ENCODE measurements at places on chromosomes 5 and 9. TPM values are rescaled to one million over a fixed set of nuclear protein-coding genes. Genes with fewer than 3 reads are reported as not detected.

Gene ENDOG
- total RNA-seq = 7.7 TPM

Gene GABRA1
- total RNA-seq = not detected

Gene SMIM15
- total RNA-seq = 50.1 TPM

Gene ACTBL2
- total RNA-seq = 3.3 TPM

Gene SEPTIN8
- total RNA-seq = 31.1 TPM

Gene FOXD4
- 0.22 TPM for total RNA-seq

Gene SLC25A25
- 36.1 TPM for total RNA-seq
